ENCODE measurements at places on chromosomes 16 and 17.

DNA sequence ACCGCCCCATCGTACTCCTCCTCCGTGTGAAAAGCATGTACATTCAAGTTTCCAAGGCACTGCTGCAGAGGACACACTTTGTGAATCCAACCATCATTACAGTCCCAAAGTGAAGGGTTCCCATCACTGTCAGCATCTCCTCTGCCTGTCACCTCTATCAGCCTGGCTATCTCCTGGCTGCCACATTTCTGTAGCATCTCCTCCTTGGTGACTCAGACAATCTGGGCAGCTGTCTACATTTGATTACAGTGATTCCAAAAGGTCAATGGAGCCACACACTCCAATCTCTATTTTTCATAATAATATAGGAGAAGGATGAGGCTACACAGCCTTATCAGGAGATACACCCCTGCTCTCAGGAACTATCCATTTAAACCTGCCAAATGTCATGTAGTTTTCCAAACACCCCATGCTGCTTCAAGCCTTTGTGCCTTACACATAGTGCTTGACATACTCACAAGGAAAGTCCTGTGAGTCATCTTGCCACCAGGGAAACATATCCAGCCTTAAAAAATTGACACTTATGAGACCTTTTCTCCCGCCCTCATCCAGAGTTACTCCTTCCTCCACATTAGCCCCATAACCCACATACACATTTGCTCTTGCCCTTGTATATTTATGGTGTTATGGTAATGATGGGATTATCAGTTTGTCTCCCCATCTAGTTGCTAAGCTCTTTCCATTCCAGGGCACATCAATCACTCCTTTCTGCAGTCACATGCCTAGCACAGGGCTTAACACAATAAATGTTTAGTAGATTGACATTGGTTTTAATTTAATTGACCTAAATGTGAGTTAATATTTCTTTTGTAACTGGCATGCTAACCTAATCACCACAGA, 250.1 kb upstream of the CDH5 start:
- no peak for DNase-seq

- no peak for DNase-seq
These were observed 6.9 kb downstream of the HNF1B start for GRCh38 chr17:37737971-37738370.

GRCh38 chr16:84483882-84484565, 20.4 kb downstream of the MEAK7 start:
- DNase-seq, result no peak

DNA sequence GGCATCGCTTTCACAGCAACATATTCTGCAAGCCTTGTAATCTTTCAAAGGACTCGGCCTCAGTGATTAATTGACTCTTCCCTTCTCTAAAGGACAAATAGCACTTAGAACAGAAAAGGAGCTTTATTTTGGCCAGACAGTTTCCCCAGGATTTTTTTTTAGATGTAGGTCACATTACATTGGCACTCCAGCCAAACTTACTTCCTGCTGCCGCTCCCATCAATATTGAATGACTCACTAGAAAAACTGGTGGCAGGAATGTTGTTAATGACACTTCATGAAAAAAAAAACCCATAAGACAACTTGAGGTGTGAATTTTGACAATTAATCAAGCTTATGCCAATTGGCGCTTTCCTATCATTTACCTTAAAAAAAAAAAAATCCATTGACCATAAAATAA, 432.6 kb downstream of the TOX3 start:
- DNase-seq, result no peak

DNA sequence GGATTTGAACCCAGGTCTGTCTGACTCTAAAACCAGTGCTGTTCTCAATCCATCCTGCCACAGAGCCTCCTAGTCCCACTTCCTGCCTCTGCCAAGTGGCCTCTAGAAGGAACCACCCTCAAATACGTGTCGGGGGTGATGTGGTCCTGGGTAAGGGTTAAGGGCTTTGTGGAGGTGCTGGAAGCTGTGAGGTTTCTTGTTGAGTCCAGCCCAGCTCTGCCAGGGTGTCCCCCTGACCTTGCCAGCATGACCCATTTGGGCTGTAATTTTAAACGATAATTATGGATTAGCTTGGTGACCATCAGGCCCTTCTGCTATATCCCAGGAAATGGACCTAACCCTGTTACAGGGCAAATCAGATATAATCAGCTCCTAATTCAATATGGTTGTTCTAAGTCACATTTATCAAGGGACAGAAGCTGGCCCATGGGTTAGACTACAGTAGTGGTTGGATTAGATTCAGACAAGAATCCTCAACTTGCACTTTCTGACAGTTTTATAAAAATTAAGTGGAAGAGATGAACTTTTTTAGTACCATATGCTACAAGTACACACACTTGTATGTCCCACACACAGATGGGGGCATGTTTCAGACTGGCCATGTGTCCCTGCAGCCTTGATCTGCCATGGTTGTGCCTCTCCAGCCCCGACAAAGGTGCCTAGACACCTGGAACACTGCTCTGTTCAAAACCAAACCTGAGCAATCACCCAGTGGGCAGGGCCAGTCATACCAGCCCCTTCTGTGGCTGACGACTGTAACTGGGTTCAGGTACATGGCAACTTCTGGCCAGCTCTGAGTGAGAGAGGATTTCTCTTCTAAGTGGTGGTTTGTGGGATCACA, 48.0 kb downstream of the SMPD3 start:
- no peak for DNase-seq

DNA sequence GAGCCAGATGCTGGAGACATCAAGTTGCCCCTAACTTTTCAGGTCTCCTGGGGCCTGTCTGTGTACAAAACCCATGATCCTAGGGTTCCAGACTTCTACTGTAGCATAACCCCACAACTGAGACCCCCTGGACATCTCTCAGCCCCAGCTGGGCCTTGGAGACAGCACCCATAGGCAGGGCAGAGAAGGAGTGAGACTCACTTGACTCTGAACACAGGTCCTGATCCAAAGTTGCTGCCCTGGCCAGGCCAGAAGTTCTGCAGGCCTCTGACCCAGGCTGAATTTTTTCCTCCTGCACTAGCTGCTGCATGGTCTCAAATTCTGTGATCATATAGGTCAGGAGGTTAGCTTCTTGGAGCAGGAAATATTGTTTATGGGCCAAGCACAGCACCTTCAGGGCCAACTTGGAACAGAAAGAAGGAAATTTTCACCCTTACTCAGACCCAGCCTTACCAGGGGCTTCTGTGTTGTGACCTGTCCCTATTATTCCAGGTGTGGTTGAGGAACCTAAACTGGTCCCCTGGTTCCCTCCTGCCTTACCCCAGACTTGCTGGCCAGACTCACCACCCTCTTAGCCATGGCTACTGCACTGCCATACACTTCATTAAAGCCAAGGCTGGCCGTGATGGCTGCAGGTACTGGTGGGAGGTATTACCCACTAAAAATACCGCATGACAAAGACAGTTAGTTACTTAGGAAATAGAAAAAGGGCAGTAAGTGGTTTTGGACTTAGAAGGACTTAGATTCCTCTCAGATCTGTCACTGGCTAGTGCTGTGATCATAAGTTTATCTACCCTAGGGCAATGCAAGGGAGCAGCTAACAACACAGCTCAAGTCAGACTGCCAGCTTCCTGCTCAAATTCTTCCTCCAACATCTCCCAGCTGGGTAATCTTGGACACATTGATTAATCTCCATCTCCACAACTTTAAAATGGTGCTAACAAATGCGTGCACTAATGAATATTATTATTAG, 2180.1 kb downstream of the TP53TG3F start:
- no peak for DNase-seq

- no peak for DNase-seq
These were observed 49.3 kb downstream of the TTC19 start for GRCh38 chr17:16048811-16049449.

- DNase-seq, result no peak
These were observed 188.0 kb downstream of the PMP22 start for GRCh38 chr17:15076991-15077663.

DNA sequence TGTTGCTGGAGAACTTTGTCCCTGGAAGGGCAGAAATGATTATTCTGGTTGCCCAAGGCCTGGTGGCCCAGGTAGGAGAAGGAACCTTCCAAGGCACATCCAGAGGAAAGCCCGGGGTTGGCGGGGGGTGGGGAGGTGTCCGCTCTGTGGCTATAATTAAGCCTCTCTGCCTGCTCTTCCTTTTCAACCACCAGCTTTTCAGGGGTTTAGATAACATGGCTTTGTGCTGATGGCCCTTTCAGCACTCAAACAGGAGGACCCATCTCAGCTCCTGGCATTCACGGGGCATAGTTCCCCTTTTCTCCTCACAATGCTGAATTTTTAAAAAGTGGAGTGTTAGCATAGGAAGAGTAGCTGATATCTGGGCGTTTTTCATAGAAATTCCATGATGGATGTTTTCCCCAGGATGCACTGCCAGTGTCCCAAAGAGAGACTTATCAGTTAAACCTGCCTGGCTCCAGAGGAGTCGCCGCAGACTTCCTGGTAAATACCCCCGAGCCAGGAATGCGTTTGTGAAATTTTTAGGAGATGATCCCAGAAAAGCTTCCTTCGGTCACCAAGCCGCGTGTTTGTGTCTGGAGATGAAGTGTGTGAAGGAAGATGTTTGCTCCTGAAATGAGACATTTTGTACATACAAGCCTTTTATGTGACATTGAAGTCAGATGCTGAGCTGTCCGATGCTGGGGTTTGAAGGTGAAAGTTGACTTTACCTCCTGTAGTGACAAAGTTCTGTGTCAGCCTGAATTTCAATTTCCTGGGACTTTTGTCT, 188.5 kb downstream of the MSI2 start:
- DNase-seq, result no peak

GRCh38 chr16:1709356-1709755, 3.4 kb downstream of the MAPK8IP3 start:
- DNase-seq, result no peak

GRCh38 chr16:2835638-2836493, 5.8 kb downstream of the ZG16B start:
- peak; percentile 83 for DNase-seq

- no peak for DNase-seq
These were observed 195.0 kb upstream of the ELAC2 start for GRCh38 chr17:13212860-13213259.

DNA sequence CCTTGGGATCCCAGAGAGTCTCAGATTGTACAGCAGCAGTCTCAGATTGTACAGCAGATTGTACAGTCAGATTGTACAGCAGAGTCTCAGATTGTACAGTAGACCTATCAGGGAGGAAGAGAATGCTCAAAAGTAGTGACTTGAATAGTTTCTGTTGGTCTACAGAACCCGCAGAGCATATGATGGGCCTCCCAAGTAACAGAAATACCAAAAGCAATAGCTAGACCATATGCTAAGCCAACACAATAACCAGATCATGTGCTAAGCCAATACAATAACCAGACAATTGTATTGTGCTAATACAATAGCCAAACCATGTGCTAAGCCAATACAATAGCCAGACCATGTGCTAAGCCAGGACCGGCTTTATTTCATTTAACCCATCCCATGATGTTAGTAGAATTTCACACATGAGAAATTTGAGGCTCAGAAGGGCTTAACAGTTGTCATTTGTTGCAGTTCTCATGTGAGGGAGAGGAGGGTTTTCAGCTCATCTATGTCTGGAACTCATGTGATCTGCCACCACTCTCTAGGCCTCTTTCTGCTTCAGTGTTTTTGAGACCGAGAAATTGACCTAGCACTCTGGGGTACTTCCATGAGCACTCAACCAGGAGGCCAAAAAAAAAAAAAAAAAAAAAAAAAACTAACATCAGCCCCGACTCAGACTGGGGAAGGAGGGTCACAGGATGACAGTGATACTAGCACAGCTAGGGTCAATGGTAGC, 144.0 kb downstream of the SOX9 start:
- DNase-seq, result no peak

Measured in dermis blood vessel endothelial cell (primary cell).